ENCODE measurements at places on chromosomes 13 and 19.
A peak's percentile ranks its signal among the peaks of the same experiment; 100 is the strongest.

GRCh38 chr13:109790086-109790485 is 3.7 kb upstream of the IRS2 start:
- DNase-seq, result peak; percentile 34

GRCh38 chr13:32134241-32135055 is 102.9 kb downstream of the FRY start:
- DNase-seq, result no peak

GRCh38 chr13:95362666-95363065 is 61.4 kb upstream of the ABCC4 start:
- no peak for DNase-seq

- no peak for DNase-seq
Observed at GRCh38 chr13:112111239-112111857, 44.4 kb downstream of the SOX1 start.

- DNase-seq, result no peak
Observed at GRCh38 chr13:69168436-69168835, 939.2 kb upstream of the ATXN8OS start.

DNA sequence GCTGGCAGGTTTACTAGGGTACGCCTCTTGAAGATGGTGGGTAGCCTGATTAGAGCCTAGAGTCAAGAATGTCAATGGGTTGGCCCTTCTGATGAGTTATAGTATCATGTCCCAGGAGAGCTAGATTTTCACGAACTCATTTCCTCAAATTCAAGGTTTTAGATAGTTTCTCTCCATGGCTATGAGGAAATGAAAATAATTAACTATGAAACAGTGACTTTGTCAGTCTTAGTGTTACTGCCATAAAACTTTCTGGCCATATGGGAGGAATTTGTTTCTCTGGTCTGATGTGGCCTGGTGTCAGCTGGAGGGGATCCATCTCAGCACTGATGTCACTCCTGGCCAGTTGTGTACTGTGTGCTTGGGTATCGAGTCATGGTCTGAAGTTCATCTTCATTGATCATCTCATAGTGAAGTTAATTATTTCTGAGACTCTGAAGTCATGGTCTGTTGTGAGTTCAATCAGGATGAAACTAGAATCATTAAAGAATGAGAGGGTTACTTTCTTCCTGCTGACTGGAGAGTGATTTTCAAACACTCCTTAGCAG is 49.4 kb upstream of the TNFSF11 start:
- DNase-seq, result no peak

GRCh38 chr19:8001995-8002849 is 3.2 kb downstream of the ELAVL1 start:
- DNase-seq, result peak; percentile 92

GRCh38 chr13:39528661-39528980 is 74.4 kb downstream of the LHFPL6 start:
- DNase-seq, result no peak

DNA sequence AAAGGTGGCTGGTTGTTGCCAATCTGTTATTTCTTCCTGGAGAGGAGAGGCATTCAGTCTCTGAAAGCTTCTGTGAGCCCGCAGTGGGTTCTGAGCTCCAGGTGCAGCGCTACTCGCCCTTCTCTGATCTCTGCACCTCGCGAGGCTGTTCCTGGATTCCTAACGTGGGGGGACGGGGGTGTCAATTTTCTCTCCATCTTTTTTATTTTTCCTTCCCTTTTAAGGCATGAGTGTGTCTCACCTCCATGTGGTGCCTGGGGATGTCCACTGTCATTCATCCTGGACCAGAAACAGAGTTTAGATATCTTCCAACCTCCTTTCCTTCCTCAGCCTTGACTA is 626 bp downstream of the ZNF233 start:
- DNase-seq, result no peak

- DNase-seq, result no peak
Observed at GRCh38 chr19:32881766-32882165, 12.2 kb upstream of the SLC7A9 start.

GRCh38 chr13:49669735-49670309 is 21.5 kb downstream of the EBPL start:
- peak; percentile 51 for DNase-seq

DNA sequence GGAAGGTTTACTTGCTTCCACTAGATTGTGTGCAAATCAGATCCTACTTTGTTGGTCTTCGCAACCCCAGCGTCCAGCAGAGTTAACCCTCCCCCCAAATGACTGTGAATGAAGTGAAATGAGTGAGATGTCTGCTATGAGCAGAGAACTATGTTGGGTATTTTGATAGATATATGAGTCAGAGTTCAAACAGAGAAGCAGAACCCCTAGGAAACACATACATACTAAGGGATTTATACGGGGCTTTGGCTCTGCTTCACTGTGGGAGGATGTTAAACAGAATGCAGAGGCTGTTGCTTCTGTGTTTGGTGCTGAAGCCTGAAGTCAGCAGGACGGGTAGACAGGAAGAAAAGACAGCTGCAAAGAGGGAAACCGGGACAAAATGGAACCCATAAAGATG is 197.0 kb downstream of the MZT1 start:
- DNase-seq, result no peak

- DNase-seq, result no peak
Observed at GRCh38 chr19:9295411-9295849, 14.2 kb downstream of the ZNF699 start.

DNA sequence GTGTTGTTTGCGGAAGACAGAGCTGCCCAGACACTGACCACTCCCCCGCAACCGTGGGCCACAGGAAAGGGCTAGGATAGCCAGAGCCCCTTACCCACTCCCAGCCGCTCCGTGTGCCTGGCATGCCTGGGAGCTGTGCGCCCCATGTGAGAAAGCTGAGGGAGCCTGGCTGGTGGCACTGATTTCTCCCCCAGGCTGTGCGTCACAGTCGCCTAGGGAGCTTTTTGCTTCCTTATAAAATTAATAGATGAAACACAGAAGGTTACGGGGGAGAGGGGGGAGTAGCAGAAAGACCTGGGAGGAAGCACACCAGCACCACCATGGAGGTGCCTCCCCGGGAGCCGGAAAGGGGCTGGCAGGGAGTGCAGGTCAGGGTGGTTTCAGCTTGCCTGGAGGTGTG is 24.7 kb downstream of the DPF1 start:
- DNase-seq, result no peak

Data from suppressor macrophage treated with lipopolysaccharide for 1 hour (primary cell).